ENCODE measurements at places on chromosomes 11 and 22. TPM values are rescaled to one million over a fixed set of nuclear protein-coding genes. Genes with fewer than 3 reads are reported as not detected.

GRCh38 chr11:15258433-15259165 lies 143.9 kb downstream of the INSC start:
- no peaks in the 10 kb centered on the region for H3K27me3 ChIP-seq
- DNase-seq: peak; percentile 69
- H3K4me1 ChIP-seq: no peaks in the 10 kb centered on the region
- no peak overlapping the region for H3K27ac ChIP-seq

- H3K4me1 ChIP-seq: peaks cover 10% of the 10 kb centered on the region
- DNase-seq: peak; percentile 84
- no peaks in the 10 kb centered on the region for H3K36me3 ChIP-seq
- no peak overlapping the region for H3K4me3 ChIP-seq
- H3K27ac ChIP-seq: peak overlapping the region; percentile 13
Measured at GRCh38 chr11:17821648-17822400, 87.2 kb downstream of the KCNC1 start.

DNA sequence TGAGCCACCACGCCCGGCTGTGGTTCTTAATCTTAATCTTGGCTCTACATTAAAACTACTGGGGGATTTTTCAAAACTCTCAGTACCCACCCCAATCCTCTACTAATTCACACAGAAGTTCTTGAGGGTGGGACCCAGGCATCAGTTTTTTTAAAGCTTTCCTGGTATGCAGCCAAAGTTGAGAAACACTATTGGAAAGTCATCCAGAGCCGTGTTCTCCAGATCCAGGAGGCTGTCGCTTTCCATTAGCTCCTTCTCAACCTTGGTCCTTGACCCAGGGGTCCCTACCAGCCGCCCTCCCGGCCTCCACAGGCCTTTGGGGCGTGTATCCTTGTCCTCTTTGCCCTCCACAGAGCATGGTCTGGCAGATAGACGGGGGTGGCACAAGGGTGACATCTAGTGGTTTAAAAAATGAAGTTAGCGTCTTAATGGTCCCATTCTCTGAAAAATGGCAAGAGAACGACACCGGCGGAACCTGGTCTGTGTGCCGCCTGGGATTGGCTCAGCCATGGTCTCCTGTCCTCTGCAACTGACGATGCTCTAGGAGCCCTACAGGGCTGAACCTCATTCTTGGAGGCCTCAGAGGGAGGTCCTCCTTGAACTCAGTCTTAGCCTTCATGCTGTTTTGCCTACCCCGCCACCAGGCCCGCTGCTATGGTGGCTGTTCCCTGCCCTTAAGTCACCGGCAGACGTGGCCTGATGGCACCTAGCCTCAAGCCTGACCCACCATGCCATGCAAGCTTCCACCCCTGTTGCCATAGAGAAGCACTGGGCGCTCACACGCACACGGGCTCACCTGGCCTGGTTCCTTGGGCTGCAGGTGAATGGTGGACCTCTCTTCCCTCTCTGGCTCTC lies 152.0 kb upstream of the SYN3 start:
- DNase-seq: peak; percentile 34
- no peak overlapping the region for H3K4me3 ChIP-seq
- no peaks in the 10 kb centered on the region for H3K36me3 ChIP-seq
- no peaks in the 10 kb centered on the region for H3K27me3 ChIP-seq
- no peaks in the 10 kb centered on the region for H3K4me1 ChIP-seq

- DNase-seq: no peak
- H3K27ac ChIP-seq: no peak overlapping the region
- peaks cover 1% of the 10 kb centered on the region for H3K4me1 ChIP-seq
- no peak overlapping the region for H3K4me3 ChIP-seq
- no peaks in the 10 kb centered on the region for H3K36me3 ChIP-seq
Measured at GRCh38 chr11:57103899-57104605, 77.7 kb upstream of the LRRC55 start.

The RBFOX2 gene
- total RNA-seq: 63.3 TPM
